ENCODE measurements at places on chromosomes 3 and 15.

GRCh38 chr3:101941318-101942040 is 92.2 kb downstream of the NFKBIZ start:
- no peak for DNase-seq

- no peak for DNase-seq
These were observed 52.0 kb downstream of the SUCNR1 start for GRCh38 chr3:151925419-151925818.

DNA sequence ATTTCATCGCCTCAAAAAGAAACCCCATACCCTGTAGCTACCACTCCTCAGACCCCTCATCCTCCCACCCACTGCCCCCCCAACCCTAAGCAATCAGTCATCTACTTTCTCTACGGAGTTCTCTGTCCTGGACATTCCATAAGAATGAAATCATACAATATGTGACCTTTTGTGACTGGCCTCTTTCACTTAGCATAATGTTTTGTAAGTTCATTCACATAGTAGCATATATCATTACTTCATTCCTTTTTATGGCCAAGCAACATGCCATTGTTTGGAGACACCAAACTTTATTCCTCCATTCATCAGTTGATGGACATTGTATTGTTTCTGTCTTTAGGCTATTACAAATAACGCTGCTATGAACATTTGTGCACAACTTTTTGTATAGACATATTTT is 64.2 kb downstream of the TNIK start:
- no peak for DNase-seq

GRCh38 chr3:45816544-45816943 is 20.2 kb upstream of the SLC6A20 start:
- no peak for DNase-seq

GRCh38 chr15:100034191-100034590 is 301.0 kb upstream of the LYSMD4 start:
- DNase-seq, result no peak

GRCh38 chr3:151971814-151972579 is 98.6 kb downstream of the SUCNR1 start:
- no peak for DNase-seq

DNA sequence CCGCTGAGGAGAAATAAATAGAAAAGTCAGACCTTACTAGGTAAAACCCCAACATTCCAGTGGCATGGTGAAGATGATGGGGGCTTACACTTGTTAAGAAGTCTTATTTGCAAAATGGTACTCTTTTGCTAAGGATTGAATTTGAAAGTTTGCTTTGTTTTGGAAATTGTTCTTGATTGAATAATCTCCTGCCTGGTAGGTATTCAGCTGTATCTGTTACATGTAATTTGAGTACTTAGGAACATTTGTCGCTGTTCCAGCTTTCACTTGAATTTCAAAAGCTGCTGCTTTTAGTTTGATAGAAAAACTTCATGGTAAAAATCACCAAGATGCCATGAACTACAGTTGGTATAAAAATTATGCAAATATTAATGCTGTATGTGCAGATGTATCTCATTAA is 44.6 kb downstream of the TFG start:
- DNase-seq, result no peak

DNA sequence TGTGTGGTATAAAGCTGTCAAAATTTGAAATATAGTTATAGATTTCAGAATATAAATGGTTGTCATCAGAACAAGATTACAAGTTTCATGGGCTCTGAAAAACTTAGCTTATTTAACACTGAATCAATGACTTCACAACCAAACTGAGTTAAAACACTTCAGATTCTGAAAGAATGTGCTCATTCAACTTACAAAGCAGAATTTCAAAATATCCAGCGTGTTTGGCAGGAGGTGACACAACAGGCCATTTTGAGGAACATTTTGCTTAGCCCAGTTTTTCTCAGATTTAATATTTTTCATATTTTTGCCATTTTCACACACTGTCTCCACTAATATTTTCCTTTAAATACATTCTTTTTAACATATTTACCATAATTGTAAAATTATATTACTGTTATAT is 781.1 kb downstream of the TUSC7 start:
- no peak for DNase-seq

DNA sequence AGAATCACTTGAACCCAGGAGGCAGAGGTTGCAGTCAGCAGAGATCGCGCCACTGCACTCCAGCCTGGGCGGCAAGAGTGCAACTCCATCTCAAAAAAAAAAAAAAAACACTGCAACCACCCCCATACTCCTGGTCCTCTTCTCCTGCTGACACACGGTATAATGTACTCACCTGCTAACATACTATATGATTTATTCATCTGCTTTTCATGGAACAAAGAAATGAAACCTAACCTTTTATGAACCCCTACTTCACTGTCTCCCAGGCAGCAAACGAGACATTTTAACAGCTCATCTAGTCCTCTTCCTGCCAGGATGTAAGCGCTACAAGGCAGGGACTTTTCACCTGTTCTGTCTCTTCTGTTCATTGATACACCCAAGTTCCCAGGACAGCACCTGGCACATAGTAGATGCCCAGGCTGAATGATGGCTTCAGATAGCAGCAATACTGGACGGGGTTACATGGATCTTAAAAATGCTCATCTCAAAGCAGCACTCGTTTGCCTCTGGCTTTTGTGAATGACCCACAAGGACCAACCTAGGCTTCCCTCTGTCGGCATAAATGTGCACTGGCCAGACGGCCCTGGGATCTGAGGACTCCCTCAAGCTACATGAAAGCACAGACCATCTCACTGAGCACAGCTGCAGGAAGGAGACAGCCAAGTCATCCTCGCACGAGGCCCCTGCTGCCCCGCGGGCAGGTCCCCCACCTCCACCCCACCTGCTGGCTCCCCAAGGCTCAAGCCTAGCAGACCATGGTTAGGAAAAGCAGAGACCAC is 20.3 kb downstream of the XXYLT1 start:
- no peak for DNase-seq

DNA sequence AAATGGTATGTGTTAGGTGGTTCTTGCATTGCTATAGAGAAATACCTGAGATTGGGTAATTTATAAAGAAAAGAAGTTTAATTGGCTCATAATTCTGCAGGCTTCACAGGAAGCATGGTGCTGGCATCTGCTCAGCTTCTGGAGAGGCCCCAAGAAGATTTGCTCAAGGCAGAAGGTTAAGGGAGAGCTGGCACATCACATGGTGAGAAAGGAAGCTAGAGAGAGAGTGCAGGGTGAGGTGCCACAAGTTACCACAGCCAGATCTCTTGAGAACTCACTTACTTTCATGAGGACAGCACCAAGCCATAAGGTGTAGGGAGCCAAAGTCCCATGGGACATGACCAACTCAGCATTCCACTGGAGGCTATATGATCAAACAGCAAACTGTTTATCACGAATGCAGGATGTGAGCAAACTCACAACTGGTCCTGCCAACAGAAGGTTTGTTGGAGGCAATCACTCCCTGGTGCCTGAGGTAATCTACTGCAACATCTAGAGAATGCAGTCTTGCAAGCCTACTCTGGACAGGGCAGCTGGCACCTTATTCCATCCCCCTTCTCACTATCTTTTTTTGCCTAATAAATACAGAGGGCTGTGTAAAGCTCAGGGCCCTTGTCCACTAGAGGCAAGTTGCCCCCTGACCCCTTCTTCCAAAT is 28.1 kb upstream of the CCR2 start:
- no peak for DNase-seq

DNA sequence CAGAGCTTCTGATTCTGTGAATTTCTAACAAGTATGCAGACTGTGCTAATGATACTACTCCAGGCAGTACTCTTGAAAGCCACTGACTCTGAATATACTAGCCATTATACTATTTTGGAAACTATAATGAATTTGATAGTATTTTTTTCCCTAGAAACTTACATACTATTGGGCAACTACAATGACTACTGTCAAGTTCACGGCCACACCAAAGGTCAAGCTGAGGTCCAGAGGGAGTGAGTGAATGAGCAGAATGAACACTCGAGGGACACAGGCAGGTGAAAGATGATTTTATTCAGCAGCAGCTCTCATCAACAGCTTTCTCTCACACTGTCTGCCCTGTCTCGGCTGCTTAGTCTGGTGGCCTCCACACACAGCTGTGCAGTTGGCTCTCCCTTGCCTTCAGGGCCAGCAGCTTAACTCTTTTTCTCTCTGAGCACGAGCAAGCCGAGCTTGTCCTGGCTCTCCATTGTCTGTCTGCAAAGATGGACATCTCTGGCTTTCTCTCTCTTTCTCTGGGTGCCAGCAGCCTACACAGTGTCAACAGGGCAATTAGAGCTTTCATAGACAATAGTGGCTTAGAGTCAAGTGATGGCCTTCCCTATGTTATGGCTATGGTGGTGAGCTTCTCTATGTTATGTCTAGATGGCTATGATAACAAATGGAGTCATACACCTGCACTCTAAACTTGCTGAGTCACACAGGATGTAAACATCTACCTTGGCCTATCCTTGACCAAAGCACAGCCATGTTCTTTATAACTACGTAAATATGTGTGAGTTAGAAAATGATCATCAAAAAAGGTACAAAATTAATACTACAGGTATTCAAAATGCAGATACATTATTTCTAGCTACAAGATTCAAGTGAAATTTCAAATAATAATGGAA is 362.4 kb downstream of the CGGBP1 start:
- no peak for DNase-seq

- no peak for DNase-seq
These were observed 44.1 kb downstream of the SLTM start for GRCh38 chr15:58889363-58889762.

DNA sequence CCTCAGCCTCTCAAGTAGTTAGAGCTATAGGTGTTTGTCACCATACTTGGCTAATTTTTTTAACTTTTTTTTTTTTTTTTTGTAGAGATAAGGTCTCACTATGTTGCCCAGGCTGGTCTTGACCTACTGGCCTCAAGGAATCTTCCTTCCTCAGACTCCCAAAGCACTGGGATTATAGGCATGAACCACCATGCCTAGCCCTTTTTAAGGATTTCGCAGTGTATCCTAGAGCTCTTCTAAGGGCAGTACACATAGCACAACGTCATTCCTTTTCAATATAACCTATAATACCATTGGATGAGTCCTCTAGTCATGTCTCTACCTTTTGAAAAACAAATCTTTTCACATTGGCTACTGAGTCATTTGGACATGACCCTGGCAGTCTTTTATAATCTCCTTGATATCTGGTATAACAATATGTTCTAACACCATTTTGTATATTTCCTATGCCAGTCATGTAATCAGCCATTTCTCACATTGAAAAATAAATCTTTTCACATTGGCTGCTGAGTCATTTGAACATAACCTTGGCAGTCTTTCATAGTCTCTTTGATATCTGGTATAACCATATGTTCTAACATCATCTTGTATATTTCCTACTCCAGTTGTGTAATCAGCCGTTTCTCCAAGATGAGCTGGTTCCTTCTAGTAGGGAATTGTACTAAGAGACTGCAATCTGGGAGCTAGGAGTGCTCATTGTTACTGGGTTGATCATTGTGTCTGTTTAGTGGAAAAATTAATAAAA is 944.7 kb downstream of the MCTP2 start:
- DNase-seq, result no peak

DNA sequence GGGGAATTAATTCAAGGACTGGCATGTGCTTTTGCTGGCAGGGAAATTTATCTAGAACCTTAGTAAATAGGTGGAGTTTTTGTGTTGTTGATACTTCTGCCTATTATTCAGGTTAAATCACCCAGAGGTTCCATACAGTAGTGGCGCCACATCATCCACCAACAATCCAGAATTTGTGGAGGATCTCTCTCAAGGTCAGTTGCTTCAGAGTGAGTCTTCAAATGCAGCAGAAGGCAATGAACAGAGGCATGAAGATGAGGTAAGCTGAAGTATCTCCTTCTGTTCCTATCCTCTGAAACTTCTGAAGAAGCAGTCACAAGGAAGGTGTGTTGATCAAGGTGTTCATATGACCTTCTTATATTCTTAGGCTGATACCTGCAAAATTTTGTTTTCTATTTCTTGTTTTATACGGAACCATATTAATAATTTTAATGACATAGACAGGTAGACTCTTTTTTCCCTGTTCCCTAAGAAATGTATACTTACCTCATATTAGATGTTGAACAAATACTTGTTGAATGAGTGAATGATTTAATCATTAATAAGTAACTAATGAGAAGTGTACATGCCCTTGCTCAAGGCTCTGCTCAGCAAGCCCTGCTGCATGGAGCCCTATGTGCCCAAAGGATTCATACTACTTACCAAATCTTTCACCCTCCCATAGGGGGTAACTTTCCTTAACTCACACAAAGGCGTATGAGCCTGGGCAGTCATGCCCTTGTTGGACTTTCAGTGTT is 43.6 kb downstream of the HMG20A start:
- no peak for DNase-seq
